CD4-positive, CD25-positive, alpha-beta regulatory T cell (primary cell): ENCODE measurements at places on chromosomes 2 and 18. TPM values are rescaled to one million over a fixed set of nuclear protein-coding genes. Genes with fewer than 3 reads are reported as not detected.

C18orf32 gene
- 108 TPM for polyA plus RNA-seq

LYG1 gene
- 0.46 TPM for polyA plus RNA-seq

STAT4 gene
- polyA plus RNA-seq = 22.7 TPM

KCNIP3 gene
- polyA plus RNA-seq = not detected

PTPRN gene
- 0.28 TPM for polyA plus RNA-seq

CTLA4 gene
- 56.9 TPM for polyA plus RNA-seq

LRP2 gene
- polyA plus RNA-seq = not detected

SPEG gene
- not detected for polyA plus RNA-seq

DQX1 gene
- polyA plus RNA-seq = not detected

DNA sequence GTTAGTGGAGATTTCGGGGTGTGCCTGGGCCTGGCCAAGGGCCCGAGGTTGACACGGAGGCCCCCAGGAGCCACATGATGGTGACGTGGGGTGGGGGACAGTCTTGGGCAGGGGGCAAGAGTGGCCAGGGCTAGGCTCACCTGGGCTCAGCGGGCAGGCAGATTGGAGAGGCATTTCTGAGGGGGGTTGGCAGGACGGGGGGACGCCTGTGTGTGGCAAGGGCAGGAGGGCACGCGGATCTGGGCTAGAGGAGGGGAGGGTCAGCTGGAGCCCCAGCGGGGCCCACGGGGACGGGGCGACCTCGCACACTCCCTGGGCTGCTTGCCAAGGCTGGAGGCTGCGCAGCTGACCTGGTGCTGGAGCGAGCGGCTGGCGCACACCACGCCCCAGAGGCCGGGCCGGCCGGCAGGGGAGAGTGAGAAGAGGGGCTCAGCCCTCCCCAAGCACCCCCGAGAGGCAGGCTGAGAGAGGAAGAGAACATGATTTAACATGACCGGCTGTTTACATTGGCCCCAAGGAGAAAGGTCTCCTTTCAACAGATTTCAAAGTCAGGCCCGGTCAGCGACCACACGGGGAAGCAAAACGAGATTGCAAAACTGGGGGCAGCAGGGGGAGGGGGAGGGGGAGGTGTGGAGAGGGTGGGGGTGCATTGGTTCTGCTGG, 38.0 kb upstream of the SNED1 start:
- no peaks in the 10 kb centered on the region for H3K27me3 ChIP-seq
- H3K4me3 ChIP-seq = no peak overlapping the region
- no peaks in the 10 kb centered on the region for H3K4me1 ChIP-seq
- DNase-seq = no peak

DNA sequence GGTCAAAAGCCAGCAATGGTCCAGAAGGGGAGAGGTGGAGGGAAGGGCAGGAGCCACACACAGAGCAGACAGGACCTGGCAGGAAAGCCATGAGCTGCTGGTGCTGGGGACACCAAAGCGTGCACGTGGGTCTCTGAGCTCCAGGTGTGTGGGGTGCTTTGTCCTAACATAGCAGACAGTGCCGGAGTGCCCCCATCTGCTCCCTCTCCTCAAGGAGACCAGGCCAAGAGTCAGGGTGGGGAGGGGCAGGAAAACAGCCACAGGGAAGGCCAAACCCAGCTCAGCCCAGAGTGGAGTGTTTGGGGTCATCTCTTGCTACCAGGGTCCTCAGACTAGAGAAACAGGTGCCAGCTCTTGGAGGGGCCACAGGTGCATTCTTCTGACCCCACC, 4.2 kb upstream of the GPC1 start:
- H3K27me3 ChIP-seq = peaks cover 2% of the 10 kb centered on the region
- peaks cover 13% of the 10 kb centered on the region for H3K4me1 ChIP-seq
- no peaks in the 10 kb centered on the region for H3K36me3 ChIP-seq
- H3K27ac ChIP-seq = no peak overlapping the region
- H3K4me3 ChIP-seq = no peak overlapping the region

GRCh38 chr2:65340898-65341681, 91.3 kb downstream of the SPRED2 start:
- DNase-seq = no peak
- no peaks in the 10 kb centered on the region for H3K36me3 ChIP-seq
- no peak overlapping the region for H3K4me3 ChIP-seq
- no peaks in the 10 kb centered on the region for H3K27me3 ChIP-seq
- no peak overlapping the region for H3K27ac ChIP-seq

DNA sequence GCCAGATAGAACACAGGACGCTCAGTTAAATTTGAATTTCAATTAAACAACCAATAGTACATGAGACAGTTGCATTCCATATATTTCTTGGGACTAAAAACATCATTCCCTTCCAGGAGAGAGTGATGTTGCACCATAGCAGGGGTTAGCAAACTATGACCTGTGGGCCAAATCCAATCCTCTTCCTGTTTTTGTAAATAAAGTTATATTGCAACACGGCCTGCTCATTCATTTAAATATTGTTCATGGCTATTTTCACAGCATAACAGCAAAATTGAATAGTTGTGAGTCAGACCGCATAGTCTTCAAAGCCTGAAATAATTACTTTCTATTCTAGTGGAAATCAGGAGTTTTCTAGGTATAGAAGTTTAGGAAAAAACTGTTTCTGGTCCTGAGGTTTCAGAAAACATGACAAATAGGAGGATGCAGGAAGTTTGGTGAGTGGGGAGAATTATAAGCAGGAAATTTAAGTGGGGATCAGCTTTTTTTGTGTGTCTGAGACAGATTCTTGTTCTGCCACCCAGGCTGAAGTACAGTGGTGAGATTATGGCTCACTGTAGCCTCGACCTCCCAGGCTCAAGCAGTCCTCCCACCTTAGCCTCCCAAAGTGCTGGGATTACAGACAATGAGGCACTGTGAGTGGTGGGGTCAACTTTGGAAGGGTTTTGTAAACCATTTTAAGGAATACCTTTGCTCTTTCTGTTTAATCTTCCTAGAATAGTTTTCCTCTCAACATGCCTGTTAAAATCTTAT, 131.5 kb downstream of the SOCS6 start:
- no peaks in the 10 kb centered on the region for H3K4me1 ChIP-seq
- no peak overlapping the region for H3K4me3 ChIP-seq
- no peak overlapping the region for H3K27ac ChIP-seq

DNA sequence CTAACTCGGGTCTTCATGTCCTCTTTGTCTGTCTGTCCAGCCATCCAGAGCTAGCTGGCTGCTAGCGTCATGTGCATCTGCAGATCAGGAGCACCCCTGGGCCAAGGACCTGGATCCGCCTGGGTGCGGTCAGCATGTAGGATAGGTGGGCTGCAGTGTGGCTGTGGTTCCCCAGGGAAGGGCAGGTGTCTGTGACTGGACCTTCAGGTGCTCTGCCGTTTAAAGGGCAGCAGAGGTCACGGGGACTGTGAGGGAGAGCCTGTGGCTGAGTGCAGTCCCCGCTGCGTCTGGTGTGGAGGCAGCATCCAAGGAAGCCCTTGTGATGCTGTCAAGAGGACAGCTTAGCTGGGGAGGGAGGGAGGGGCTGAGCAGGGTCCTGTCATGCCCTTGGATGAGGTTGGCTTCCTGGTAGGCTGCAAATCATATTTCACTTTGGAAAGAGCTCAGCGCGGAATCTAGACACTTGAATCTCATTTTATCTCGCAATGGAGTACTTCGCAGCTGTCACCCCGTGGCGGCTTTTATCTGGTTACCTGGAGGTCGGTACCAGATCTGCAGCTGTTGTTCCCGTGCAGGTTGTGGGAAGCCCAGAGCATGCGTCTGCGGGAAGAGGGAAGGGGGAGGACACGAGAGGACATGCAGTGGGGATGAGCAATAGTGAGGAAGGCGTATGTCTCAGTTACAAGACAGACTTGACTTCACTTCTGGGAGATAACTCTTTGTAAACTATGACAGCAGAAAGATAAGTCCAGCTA, 5.9 kb upstream of the RALB start:
- no peak for DNase-seq
- H3K4me1 ChIP-seq = peaks cover 3% of the 10 kb centered on the region
- H3K36me3 ChIP-seq = no peaks in the 10 kb centered on the region
- H3K27ac ChIP-seq = no peak overlapping the region
- no peaks in the 10 kb centered on the region for H3K27me3 ChIP-seq

GRCh38 chr2:109247340-109247739, 118.3 kb downstream of the SH3RF3 start:
- no peaks in the 10 kb centered on the region for H3K4me1 ChIP-seq
- peaks cover 4% of the 10 kb centered on the region for H3K27me3 ChIP-seq
- H3K36me3 ChIP-seq = no peaks in the 10 kb centered on the region
- no peak overlapping the region for H3K27ac ChIP-seq

DNA sequence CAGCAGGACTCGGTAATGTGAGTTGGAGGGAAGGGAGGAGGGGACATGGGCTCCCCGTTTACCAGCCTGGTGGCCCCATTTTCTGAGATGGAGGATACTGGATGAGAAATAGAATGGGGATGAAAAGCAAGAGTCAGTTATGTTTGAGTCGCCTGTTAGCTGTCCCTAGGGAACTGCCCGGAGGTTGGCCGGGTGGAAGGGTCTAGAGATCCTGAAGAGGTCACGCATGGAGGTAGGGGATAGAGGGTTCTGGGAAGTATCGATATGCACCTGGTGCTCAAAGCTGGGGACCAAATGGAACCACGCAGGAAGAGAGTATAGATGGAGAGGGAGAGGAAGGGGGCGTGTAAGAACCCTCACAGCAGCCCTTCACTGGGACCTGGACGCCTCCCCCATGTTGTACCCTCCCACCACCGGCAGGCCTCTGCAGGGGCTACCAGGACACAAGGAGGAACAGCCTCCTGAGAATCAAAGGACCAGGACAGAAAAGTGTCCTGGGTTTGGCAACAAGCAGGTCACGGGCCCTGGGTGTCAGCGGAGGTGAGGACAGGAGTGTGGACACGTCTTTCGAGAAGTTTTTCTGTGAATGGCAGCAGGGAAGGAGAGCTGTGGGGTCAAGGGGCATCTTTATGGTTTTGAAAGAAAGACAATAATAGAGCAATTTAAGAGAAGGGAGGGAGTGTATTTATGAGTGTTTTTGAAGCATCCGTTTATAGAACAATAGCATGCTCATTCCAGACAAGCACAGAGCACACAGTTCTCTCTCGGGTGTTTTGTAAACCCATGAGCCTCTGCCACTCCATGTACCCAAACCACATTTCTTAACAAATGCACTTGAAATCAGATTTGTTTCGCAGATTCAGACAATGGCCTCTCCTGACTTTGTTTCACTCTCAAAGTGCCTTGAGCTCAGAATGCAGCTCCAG, 132.2 kb downstream of the SMAD7 start:
- no peaks in the 10 kb centered on the region for H3K27me3 ChIP-seq
- peaks cover 17% of the 10 kb centered on the region for H3K4me1 ChIP-seq
- H3K27ac ChIP-seq = no peak overlapping the region
- H3K36me3 ChIP-seq = no peaks in the 10 kb centered on the region
- no peak for DNase-seq

DNA sequence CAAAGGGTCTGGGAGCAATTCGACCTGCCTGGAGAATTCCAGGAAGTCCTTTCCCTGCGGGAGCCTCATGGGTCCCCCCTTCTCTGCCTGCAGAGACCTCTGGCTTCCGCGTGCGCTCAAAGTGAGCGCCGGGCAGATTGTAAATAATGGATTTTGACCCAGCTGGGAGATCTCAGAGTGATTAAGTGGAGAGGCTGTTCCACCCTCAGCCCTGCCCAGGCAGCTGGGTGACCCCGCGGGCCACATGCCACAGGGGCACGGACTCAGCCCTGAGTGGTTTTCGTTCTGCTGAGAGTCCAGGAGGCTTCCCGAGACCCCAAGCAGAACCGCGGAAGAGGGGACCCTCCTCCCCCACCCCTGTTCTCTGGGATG, 1.2 kb downstream of the KCNG2 start:
- no peaks in the 10 kb centered on the region for H3K36me3 ChIP-seq
- peaks cover 8% of the 10 kb centered on the region for H3K27me3 ChIP-seq
- no peak overlapping the region for H3K4me3 ChIP-seq
- DNase-seq = no peak

- H3K4me3 ChIP-seq = no peak overlapping the region
- H3K36me3 ChIP-seq = no peaks in the 10 kb centered on the region
- no peaks in the 10 kb centered on the region for H3K4me1 ChIP-seq
- no peak for DNase-seq
Observed at GRCh38 chr18:66136039-66136438, 385.2 kb downstream of the CDH7 start.

GRCh38 chr18:3391704-3392466, 58.1 kb upstream of the TGIF1 start:
- no peak overlapping the region for H3K4me3 ChIP-seq
- no peak overlapping the region for H3K27ac ChIP-seq
- DNase-seq = no peak
- no peaks in the 10 kb centered on the region for H3K4me1 ChIP-seq
- H3K27me3 ChIP-seq = no peaks in the 10 kb centered on the region
- H3K36me3 ChIP-seq = no peaks in the 10 kb centered on the region

DNA sequence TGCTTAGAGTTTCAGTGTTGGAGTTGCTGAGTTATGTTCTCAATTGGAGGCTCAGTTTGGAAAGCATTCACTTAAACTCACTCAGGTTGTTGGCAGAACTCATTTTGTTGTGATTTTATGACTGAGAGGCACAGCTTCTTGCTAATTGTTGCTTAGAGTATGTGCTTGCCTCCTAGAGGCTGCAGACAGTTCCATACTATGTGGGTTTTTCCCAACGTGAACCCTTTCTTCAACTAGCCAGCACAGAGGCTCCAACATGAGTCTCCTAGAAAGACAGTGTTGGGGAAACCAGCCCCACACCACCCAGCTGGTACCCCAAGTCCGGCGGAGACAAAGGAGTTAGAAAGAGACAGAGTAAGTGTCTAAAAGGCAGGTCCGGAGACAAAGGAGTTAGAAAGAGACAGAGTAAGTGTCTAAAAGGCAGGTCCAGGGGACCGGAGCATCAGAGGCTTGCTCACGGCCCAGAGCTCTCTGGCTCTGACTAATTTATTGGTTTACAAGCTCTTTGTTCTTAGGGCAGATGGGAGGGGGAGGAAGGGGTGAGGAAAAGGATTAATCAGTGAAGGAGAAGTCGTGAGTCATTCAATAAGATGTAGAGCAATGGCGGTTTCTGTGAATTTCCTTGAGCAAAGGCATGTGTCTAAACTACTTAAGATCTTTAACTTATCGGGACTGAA, 999.7 kb upstream of the LRRTM1 start:
- no peak overlapping the region for H3K4me3 ChIP-seq
- no peak overlapping the region for H3K27ac ChIP-seq
- no peaks in the 10 kb centered on the region for H3K27me3 ChIP-seq
- no peaks in the 10 kb centered on the region for H3K4me1 ChIP-seq
- H3K36me3 ChIP-seq = no peaks in the 10 kb centered on the region

DNA sequence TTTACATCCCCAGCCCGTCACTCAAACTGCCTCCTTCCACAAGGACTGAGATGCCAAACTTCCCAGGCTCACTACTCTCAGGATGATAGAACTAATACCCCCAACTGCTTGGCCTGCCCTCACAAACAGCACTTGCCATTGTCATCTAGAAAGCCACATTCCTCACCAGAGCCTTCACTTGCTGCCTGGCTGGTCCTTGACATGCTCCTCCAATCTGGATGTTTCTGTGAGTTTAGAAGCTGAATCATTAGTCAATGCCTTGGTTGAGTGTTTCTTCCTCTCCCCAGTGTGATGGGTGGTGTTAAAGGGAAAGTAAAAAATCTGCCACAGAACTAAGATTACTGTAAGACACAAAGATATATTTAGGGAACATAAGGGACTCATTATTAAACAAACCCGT, 52.5 kb downstream of the MARCHF4 start:
- H3K27me3 ChIP-seq = no peaks in the 10 kb centered on the region
- no peak overlapping the region for H3K4me3 ChIP-seq
- H3K36me3 ChIP-seq = no peaks in the 10 kb centered on the region
- H3K27ac ChIP-seq = no peak overlapping the region

GRCh38 chr2:15158100-15158499, 403.0 kb downstream of the NBAS start:
- no peak for DNase-seq
- no peaks in the 10 kb centered on the region for H3K36me3 ChIP-seq
- H3K27me3 ChIP-seq = peaks cover 2% of the 10 kb centered on the region
- H3K4me1 ChIP-seq = no peaks in the 10 kb centered on the region
